ENCODE measurements at places on chromosomes 13 and 19. TPM values are rescaled to one million over a fixed set of nuclear protein-coding genes. Genes with fewer than 3 reads are reported as not detected.

Gene PRTN3
- total RNA-seq: not detected

Gene CGB2
- not detected for total RNA-seq

Gene FFAR1
- total RNA-seq: not detected

Gene DCLK1
- total RNA-seq: 19.3 TPM
